ENCODE measurements at places on chromosomes 13 and 19.

GRCh38 chr13:23845105-23845725, 44.0 kb downstream of the MIPEP start:
- DNase-seq: no peak

DNA sequence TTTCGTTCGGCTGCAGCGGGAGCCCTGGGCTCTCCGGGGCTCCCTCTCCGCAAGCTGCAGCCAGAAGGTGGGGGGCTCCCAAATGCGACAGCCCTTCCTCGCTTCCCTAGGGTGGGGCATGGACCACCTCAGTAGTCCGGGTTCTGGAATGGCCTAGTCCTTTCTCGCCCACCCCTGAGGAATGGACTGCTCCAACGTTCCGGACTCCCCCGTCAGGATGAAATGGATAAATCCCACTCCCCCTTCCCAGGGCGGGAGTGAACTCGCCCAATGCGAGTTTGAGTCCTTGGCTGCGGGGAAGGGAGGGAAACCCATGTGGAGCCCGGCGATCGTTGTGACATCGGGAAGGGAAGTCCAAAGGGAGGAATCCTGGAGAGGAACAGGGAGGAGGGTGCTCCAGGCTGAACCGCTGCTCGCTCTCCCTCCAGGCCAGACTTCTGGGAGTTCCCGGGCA, 5.5 kb downstream of the HRC start:
- no peak for DNase-seq

DNA sequence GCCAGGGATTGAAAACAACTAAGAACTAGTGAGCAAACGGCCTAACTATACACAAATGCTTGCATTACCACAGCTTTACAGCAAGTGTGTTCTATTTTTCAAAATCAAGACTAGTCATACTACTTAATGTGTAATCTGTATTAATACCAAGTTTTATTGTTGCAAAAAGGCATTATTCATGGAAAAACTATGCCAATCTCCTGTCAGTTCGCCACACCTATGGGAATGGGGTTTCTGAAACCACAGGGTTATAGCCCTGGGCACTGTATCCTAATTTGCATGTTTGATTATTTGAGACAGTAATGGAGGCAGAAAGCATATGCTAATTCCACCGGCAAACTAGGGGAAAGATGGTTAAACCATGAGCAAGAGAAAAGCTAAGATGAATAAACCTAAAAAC, 14.3 kb downstream of the GAS6 start:
- no peak for DNase-seq

GRCh38 chr13:53343361-53343744, 314.7 kb downstream of the OLFM4 start:
- no peak for DNase-seq

DNA sequence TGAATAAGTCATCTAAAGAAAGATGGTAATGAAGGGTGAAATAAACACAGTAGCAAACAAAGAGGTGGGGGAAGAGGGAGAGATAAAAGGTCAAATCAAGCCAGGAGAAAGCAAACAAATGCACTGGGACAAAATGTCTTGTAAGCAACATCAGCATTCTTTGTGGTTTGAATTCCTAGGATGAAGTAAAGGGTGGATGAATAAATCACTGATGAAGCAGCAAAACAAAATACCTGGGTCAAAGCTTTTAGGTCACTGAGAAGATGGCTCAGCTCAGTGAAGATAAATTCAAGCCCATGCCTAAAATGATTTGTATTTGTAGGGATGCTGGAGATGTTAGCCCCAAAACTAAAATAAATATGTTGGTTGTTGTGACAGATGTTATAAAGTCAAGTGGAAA, 86.5 kb upstream of the FBXL3 start:
- no peak for DNase-seq

GRCh38 chr13:84131249-84131648, 249.0 kb upstream of the SLITRK1 start:
- DNase-seq: no peak

DNA sequence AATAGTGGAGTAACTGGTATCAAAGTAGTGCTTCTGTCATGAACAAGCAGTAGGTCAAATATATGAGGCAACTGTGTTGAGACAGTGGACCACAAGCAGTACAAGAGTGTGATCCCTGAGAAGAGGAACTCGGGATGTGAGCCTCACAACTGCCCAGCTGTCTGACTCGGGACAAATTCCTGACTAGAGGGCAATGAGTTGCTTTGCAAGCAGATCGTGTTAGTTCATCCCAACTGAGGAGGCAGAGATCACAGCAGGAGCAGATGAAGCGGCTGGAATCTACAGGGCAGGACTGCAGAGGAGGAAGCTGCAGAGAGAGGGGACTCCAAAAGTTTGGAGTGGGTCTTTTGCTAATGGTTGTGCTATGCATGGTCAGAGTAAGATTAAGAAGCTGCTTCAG, 741.1 kb downstream of the DIAPH3 start:
- DNase-seq: no peak

GRCh38 chr19:2942928-2943640, 1.7 kb downstream of the ZNF77 start:
- no peak for DNase-seq

DNA sequence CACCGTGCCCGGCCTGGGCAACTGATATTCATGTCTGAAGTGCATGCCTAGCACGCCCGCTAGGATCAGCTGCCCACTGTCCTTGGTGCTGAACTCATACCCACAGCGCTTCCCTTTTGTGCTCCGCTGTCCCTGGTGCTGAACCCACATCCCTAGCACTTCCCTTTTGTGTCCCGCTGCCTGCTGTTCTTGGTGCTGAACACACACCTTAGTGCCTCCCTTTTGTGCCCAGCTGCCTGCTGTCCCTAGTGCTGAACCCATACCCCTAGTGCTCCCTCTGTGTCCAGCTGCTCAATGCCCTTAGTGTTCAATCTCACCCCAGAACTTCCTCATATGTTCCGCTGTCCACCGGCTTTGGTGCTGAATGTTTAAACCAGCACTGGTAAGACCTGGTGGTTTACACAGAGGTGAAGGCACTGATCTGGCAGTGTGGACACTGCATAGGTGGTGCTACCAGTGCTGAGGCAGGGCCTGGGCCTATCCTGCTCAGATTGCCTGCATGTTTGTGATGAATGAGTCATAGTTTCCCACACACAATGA, 26.3 kb upstream of the SIGLEC11 start:
- DNase-seq: peak; percentile 70

- DNase-seq: no peak
Measured at GRCh38 chr13:28607187-28607955, 51.6 kb upstream of the POMP start.

GRCh38 chr19:51460164-51460992, 2.1 kb upstream of the SIGLEC8 start:
- no peak for DNase-seq

- no peak for DNase-seq
Measured at GRCh38 chr19:53898166-53898565, 10.9 kb upstream of the CACNG7 start.

- DNase-seq: no peak
Measured at GRCh38 chr13:24217601-24218281, 57.2 kb downstream of the SPATA13 start.

DNA sequence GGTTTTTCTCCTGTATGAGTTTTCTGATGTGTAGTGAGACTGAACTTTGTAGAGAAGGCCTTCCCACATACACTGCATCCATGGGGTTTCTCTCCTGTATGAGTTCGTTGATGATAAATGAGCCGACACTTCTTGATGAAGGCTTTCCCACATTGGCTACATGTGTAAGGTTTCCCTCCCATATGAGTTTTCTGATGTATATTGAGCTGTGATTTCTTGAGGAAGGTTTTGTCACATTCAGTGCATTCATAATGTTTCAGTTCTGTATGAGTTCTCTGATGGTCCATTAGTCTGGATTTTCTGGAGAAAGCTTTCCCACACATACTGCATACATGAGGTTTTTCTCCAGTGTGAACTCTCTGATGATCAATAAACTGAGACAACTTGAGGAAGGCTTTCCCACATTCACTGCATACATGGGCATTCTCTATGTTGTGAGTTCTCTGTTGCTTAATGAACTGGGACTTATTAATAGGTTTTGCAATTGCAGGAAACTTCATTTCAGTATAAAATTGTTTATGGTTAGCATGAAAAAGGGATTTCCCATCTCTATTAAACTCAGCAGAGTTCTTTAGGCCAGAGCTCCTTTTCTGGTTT, 7.5 kb upstream of the ZNF350 start:
- no peak for DNase-seq

GRCh38 chr13:111975539-111976473, 91.1 kb upstream of the SOX1 start:
- DNase-seq: no peak

- no peak for DNase-seq
Measured at GRCh38 chr13:101127741-101128353, 288.5 kb downstream of the NALCN start.

GRCh38 chr19:11018179-11018578, 57.3 kb downstream of the SMARCA4 start:
- DNase-seq: no peak

GRCh38 chr13:21208652-21209154, 32.2 kb downstream of the MRPL57 start:
- DNase-seq: no peak

- peak; percentile 37 for DNase-seq
Measured at GRCh38 chr19:35641515-35642151, at the start of gene ETV2. ETV2 (plus strand) TSS chr19:35641745; CDS start chr19:35642461, 716 bp downstream.

- no peak for DNase-seq
Measured at GRCh38 chr13:65808061-65808460, 1422.1 kb downstream of the PCDH9 start.

- peak; percentile 38 for DNase-seq
Measured at GRCh38 chr19:15551293-15552004, 43.1 kb downstream of the CYP4F22 start.

DNA sequence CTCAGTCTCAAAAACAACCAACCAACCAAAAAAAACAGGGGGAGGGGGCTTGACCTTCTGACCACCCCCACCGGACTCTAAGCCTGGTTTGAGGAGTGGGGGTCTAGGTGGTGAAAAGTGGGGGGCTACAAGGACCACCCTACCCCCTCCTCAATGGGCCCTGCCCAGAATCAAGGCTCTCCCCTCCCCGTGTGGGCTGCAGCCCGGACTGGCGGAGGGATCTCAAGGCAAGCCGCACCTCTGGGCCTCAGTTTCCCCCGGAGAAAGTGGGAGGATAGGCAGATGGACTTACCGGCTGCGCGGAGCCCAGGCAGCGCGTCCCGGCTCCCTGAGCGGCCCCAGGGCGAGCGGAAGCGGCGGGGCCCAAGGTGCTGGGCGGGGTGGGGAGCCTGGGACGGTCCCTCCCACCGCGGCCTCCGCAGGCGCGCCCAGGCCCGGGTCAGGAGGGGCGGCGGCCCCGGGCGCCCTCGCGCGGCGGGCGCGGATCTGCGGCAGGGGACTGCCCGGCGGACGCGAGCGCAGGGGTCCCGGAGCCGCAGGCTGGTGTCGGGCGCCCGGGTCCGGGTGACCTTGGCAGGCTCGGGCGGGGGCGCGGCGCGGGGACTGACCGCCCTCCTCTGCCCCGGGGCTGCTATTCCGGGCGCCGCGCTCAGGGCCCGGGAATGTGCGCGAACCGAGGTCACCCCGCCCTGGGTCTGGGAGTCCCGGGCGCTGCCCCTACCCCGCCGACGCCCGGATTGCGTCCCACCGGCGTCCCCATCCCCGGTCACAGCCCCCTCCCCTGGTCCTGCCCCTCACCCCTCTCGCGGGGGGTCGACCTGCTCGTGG, at the start of gene ADAMTSL5:
TSS of gene ADAMTSL5 (minus strand) at position 349 of the 828 bp plus-strand sequence. CDS start 2,076 bp downstream, outside the sequence.
- peak; percentile 66 for DNase-seq

DNA sequence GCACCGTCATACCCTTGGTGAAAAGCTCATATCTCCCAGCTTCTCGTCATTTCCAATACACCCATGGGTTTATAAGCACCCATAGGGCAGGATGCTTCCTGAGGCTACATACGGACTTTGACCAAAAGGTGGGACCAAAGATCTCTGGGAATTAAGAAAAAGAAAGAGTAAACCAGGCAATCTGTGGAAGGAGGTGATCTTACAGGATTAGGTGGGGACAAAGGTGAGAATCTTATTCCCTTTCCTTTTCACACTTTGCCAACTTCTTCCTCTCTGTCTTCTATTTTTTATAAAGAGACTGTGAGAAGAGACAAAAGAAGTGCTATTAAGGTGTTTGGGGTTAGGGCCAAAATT, 172.0 kb downstream of the DLEU7 start:
- DNase-seq: no peak

DNA sequence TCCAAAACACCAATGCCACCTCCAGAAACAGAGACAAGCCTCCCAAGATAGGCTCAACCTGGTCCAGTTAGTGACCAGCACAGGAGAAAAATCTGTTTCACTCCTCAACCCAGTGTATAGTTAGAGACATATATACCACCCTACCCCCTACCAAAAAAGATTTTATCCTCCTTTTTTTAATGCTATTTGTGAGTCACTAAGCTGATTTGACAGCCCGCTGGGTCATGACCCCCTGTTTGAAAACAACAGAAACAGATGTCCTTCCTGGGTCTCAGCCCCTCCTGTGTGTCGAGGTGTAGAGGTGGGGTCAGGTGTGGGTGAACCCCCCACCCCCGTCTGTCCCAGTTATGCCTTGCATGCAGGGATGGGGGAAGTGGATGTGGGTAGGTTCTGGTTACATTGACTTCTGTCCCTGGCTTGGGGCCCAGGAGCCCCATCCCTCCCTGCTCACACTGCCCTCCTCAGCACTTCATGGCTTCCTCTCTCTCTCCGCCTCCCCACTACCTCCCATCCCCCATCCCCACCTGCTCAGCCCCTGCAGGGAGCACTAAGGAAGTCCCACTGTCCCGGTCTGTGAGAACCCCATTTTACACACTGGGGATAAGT, 14.0 kb upstream of the TOMM40 start:
- no peak for DNase-seq

DNA sequence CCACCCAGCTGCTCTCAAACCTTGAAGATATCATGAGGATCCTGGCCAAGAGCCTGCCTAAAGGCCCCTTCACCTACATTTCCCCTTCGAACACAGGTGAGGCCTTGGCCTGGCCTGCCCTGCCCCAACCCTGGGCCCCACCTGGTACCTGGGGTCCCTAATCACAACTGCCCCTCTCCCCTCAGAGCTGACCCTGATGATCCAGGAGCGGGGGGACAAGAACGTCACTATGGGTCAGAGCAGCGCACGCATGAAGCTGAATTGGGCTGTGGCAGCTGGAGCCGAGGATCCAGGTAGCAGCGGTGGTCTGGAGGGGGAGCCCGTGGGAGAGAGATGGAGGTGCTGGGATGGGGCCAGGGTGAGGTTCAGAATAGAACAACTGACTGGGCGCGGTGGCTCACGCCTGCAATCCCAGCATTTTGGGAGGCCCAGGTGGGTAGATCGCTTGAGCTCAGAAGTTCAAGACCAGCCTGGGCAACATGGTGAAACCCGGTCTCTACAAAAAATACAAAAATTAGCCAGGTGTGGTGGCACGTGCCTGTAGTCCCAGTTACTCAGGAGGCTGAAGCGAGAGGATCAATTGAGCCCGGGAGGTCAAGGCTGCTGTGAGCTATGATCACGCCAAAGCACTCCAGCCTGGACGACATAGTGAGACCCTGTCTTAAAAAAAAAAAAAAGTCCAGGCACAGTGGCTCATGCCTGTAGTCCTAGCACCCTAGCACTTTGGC, 17.5 kb downstream of the DDX39A start:
- no peak for DNase-seq

- no peak for DNase-seq
Measured at GRCh38 chr13:35565273-35565672, 88.8 kb upstream of the MAB21L1 start.

All from stimulated activated CD8-positive, alpha-beta memory T cell treated with anti-CD3 and anti-CD28 coated beads, Interleukin-4, amount 100 ng/mL, for 24 hours (primary cell).